Hepatic stellate cell (primary cell): ENCODE measurements at places on chromosomes 12 and 14.

DNA sequence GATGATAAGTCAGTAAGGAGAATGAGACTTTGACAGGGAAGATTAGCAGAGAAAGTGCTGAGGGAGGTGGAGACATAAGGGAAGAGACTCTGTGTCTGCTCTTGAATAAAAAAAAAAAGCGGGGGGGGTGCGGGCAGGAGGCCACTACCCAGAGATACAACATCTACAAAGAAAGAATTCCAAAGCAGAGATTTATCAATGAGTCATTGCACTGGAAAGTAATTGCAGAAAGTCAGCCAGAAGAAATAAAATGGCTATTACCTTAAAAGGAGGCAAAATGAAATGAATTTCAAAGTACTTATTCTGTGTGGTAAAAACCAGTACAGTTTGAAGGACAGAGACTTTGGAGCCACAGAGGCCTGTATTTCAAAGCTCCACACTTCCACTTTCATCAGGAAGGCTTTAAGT lies 267.1 kb upstream of the PRKD1 start:
- peak; percentile 24 for DNase-seq

- DNase-seq = no peak
These were observed 218.7 kb downstream of the RASSF9 start for GRCh38 chr12:85617307-85618091.

GRCh38 chr12:48681399-48681709 lies 684 bp downstream of the KANSL2 start:
- peak; percentile 16 for DNase-seq

GRCh38 chr14:47490353-47490752 lies 185.1 kb downstream of the MDGA2 start:
- DNase-seq = no peak

DNA sequence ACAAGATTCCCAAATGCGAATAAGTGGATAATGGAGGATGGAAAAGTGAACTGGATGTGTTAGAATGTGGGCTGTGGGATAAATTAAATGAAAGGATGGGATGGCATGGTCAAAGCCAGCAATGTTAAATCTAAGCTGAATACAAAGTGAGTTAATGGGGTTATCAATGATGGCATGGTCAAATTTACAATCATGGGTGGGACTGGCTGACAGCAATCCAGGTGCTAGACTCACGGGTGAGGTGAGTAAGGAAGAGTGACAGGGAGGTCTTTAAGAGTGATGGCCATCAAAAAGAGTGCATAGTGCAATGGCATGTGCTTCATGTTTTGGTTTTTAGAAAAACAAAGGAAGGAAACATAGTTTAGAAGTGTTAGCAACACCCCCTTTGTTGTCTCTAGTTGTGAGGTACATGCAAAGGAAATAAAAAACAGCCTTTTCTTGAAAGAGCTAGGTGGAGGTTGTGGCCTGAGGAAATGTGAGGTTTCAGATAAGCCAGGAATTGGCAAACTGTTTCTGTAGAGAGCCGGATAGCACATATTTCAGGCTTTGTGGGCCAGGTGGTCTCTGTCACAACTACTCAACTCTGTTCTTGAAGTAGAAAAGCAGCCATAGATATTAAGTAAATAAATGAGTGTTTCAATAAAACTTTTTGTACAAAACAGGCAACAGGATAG lies 328.7 kb downstream of the RPL10L start:
- no peak for DNase-seq

DNA sequence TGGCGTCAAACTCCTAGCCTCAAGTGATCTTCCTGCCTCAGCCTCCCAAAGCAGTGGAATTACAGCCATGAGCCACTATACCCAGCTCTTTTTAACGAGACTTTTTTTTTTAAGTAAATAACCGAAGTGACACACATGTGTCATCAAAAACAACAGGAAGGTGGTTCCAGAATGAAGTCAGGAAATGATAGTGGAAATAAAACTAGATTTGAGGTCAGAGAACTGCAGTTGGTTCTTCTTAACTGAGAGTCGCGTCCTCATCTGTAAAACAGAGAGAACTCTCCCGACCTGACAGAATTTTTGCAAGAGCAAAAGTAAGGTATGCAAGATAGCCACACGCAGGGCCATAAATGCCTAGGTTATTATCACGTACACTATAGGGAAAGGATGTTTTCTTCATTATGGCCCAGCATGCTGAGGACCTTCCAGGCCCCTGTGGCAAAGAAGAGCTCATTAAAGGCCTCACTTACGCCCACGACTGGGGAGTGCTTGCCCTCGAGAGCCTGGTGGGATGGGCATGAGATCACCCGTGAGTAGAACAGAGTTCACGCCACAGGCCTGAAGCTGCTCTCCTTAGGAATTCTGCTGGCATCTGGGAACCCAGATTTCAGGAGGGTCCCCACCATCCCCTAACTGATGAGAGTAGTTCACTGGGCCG lies 67.2 kb downstream of the SCARB1 start:
- DNase-seq = no peak

DNA sequence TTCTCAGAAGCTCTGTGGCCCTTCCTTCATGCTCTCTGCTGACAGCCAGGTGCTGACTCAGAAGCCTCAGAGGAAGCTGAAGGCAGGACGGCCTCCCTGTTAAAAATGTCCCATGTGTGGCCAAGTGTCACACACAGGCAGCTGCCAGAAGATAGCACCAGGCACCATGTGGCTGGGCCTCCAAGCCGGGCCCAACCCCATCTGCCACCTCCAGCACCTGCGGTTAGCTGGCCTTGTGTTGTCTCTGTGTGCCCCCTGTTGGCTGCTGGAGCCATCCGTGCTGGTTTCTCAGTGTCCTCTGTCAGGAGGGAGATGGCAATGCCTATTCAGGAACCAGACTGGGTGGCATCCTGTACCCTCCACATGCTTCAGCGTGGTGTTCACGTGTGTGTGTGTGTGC lies 63.2 kb downstream of the TSPAN11 start:
- no peak for DNase-seq

- DNase-seq = no peak
These were observed 52.5 kb upstream of the MAP1LC3B2 start for GRCh38 chr12:116506697-116507064.

DNA sequence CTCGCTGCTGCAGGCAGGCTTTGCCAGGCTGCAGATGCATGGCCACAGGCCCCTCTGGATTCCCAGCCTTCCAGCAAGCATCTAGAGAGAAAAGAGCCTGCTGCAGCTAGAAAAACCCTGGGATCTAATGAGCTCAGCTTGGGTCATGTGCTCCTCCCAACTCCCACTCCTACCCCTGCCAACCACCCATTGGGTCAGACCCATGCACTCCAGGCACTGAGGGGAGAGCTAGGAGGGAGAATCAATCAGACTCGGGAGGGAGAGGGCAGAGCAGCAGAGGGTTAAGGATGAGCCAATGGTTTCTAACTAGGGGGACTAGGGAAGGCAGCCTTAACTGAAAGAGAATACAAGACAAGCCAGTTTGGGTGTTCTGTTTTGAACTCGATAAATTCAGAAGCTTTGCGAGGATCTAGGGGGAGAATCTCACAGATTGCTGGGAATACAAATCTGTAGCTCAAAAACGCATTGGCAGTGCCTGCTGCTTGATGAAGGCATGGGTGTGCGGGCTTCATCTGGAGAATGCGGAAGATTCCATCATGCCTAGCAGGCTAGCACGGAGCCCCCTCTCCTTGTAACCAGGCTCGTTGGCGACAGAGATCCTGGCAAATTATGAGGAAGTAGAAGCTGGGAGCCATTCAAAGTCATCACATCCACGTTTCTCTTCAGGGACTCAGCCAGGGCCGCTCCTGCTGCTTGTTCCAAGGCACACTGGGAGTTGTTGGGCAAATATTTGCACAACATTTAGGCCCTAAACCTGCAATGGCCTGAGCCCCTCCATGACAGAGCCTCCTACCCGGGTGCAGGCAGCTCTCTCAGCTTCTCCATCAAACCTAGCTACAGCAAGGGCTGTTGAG lies 56.4 kb downstream of the VCPKMT start:
- DNase-seq = no peak

DNA sequence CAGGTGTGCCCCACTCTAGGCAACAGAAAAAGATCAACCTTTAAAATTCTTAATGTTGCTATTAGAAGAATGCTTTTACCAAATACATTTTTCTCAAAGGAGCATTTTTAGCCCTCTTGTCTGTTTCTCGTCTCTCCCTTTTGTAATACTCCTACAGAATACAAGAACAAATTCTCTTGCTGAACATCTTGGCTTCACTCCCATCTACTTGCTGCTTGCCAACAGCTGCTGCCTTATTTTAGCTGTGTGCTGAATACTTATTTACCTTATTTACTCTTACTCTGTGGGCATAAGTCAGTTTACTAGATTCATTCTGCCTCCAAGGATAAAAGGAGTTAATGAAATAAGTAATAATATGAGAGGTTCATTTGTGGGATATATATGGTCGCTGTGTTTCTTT lies 70.8 kb downstream of the POLR3B start:
- DNase-seq = no peak

DNA sequence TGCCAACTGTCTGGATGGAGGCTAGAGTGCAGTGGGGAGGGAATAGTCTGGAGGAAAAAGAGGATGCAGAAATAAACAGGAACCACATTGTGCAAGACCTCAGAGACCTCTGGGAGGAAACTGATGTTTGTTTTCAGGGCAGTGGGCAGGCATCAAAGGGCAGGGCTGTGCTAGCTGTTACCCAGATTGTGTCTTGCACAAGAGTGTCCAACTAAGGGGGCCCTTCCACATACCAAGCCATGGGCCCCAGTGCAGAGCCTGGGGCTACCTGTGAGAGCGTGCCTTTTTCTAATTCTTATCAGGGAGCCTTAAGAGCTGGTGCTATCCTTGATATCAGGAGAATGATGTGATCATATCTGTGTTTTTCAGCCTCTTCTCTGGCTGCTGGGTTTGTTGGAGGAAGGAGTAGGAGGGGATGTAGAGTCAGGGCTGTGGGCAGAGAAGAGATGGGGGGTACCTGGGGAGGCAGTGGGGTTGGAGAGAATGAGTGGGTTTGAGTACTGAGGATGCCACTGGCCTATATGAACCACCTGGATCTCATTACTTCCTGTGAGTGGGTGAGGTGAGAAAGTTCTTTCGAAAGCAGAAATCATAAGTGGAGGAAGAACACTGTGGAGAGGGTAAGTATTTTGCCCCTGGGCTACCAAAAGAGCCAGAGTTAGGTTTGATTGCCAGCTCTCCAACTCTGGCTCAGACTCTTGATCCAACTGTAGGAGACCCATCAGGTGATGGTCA lies 259.2 kb upstream of the CRY1 start:
- DNase-seq = no peak

DNA sequence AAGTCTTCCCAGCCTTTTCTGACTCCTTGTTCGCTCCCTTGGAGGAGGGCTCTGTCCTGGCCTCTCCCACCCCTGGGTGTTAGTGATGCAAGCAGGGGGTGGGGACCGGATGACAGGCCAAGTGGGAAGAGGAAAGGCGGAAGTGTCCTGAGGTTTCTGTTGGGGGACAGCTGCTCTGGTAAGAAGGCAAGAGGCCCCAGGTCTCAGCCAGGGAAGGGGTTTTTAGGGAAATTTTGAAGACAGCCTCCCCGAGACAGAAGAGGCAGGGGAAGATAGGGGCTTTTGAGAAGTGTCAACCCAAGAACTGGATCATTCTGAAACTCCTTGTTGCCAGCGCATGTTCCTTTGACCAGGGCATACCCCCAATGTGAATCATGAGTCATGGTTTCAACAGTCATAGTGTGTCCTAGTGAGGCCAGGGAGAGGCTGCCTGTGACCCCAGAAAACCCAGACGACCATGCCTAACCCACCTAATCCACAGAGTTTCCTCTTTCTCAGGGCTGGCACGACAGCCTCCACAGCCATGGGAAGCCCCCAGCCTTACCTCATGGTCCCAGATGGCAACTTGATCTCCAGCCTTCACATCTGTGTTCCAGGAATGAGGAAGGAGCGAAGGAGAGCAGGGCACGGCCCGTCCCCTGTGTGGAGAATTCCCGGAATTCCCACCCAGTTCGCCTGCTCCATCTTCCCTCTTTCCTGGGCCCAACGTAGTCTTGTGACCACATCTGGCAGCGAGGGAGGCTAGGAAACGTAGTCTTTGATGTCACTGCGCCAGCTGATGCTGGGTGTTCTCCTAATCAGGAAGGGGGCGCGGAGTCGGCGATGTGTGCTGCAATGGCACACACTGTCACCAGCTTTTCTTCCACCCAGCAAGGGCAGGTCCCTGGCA lies 4.9 kb upstream of the GPR132 start:
- no peak for DNase-seq

- DNase-seq = no peak
These were observed 17.3 kb upstream of the ZDHHC22 start for GRCh38 chr14:77158882-77159255.

DNA sequence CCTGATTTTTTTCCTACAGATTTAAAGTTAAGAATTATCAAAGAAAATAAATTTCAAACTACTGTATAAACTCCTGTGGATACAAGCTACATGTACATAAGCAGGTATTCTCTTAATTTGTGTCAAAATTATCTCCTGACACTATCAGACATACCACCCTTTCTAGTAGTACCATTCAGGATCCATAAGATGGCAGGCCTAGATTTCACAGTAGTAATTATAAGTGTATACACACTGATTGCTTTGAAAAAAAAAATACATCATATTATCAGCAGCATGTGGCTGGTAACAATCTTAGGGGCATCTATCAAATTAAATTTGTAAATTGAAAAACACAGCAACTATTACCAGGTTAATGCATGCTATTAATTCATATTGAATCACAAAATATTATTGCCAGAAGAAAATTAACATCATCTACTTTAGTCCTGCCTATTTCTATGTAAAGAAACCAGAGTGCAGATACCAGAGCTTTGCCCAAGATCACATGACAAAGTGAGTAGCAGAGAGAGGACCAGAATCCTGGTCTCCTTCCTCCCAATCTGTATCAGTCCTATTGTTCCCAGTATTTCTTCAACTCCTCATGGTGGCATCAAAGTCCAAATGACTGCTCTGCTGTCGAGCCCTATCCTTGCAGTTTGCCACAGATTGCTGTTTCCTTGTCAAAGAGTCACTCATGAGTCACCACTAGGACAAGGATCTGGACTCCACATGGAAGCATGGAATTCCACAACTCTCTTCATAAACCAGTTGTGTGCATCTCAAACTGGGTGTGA lies 27.7 kb upstream of the CALM1 start:
- peak; percentile 29 for DNase-seq

DNA sequence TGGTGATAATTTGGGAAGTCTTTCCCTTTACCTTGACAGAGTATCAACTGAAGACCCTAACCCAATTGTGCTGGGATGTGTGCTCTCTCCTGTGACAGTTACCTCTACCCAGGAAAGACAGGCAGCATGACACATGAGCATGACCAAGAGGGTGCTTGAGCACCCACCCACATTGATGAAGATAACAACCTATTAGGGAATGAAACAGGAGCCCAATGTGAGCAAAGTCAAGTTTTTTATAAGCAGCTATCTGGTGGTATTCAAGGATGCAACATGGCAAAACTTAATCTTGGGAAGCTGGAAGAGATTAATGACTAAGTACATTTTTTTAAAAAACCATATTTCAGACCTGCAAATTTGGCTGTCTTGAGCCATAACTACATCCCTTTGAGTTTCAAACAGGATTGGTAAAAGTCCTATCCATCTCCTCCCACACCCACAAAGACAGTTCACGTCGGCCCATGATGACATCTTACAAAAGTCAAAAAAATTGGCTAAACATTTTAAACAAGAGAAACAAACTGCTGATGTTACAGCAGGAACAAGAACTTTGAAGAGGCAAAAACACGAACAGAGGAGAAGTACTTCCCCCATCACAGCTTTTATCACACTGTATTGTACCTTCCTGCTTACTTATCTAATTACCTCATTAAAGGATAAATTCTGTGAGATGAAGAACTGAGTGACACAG lies 60.3 kb downstream of the MED13L start:
- no peak for DNase-seq

GRCh38 chr14:59926534-59926933 lies 6.6 kb downstream of the LRRC9 start:
- no peak for DNase-seq
